NCI-H446 (cell line): ENCODE measurements at places on chromosomes 16 and 17.

- no peak for DNase-seq
Observed at GRCh38 chr17:7574176-7574953, 5.1 kb upstream of the CD68 start.

DNA sequence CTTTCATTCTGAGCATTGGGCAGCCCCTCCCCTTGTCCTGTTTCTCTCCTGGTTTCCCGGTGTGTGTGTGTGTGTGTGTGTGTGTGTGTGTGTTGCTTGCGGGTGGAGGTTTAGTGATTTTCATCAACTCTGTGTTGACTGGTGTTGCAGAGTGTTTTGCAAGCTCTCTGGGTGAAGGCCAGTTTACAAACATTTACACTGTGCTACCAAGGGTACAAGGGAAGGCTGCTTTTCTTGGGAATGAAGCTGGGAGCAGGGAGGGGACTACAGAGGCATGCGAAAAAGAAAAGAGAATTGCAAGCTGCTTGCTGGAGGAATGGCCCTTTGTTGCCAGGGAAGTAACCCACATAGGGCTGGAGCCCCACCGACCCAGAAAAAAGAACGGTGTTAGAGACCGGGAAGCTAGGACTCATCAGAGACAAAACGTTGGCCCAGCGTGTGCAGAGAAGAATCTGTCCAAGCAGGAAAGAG is 29.6 kb downstream of the HS3ST3B1 start:
- DNase-seq, result no peak

- no peak for DNase-seq
Observed at GRCh38 chr16:82636485-82636884, 9.7 kb downstream of the CDH13 start.

GRCh38 chr16:1079786-1080525 is 7.4 kb downstream of the SSTR5 start:
- DNase-seq, result no peak

DNA sequence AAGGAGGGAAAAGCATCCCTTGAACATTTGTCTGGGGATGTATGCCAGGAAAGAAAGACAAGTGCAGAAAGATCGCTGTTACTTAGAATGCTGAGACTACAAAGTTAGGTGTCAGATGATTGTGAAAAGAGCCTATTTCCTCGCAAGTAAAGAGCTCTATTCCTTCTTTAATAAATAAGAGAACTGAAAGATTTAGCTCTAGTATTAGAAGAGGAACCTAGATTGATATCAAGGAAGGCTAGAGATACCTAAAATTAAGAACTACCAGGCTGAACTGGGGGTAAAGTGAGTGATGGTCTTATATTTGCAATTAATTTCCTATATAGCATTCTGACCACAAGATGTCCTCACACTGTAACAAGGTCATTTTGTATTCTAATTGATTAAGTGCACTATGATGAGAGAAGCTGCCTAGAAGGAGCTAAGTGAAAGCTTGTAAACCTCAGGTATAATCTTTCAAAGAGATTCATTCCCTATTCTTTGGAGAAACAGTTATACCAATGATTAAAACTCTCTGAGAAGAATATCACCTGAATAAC is 62.3 kb downstream of the SSH2 start:
- DNase-seq, result no peak

DNA sequence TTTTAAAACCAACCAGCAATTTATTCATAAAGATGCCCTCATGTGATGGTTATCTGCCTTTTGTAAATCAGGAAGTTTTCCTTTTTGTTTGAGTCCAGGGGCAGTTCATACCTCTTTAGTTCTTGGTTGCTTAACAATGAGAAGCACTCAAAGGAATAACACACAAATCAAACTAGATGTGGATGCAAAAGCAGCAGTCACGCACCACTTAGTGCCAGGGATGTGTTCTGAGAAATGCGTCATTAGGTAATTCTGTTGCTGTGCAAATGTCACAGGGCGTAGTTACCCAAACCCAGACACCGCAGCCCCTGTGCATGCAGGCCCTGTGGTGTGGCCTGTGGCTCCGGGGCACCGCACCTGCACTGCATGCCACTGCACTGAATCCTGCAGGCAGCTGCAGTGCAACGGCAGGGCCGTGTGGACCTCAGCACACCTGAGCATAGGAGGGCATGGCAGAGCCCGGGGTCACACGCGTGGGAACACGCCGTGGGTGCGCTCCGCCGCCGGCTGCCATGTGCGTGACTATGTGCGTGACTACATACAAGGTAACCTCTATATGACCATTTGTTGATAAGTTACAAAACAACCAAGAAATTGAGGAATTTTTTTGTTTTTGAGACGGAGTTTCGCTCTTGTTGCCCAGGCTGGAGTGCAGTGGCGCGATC is 39.6 kb downstream of the PKD1 start:
- no peak for DNase-seq

- no peak for DNase-seq
Observed at GRCh38 chr16:9755081-9755480, 427.1 kb downstream of the GRIN2A start.
